ENCODE measurements at places on chromosomes 4 and X. TPM values are rescaled to one million over a fixed set of nuclear protein-coding genes. Genes with fewer than 3 reads are reported as not detected.
A peak's percentile ranks its signal among the peaks of the same experiment; 100 is the strongest.

Gene RPS6KA6
- 3.6 TPM for total RNA-seq

DNA sequence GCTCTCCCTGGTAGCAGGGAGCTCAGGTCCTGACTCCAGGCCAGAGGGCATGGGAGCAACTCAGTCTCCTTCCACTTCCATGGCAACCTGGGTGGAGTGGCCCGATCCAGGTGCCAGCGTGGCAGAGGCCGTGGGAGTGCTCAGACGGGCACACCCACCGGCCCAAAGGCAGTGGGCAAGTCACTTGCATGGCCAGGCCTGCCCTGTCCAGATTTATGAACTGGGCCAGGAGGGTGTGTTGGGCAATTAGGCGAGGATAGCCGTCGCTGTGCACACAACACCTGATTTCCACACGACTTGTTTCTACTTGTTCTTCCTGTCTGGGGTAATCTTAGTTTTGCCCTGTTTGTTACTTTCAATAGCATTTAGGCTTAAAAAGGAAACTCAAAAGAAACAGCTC lies 55.5 kb upstream of the NYX start:
- DNase-seq, result no peak

- no peak for DNase-seq
Observed at GRCh38 chr4:16005676-16006075, 42.7 kb upstream of the FGFBP2 start.

GRCh38 chrX:40201329-40201885 lies 103.6 kb upstream of the BCOR start:
- DNase-seq, result no peak

GRCh38 chr4:78889955-78890354 lies 49.3 kb downstream of the PAQR3 start:
- no peak for DNase-seq

DNA sequence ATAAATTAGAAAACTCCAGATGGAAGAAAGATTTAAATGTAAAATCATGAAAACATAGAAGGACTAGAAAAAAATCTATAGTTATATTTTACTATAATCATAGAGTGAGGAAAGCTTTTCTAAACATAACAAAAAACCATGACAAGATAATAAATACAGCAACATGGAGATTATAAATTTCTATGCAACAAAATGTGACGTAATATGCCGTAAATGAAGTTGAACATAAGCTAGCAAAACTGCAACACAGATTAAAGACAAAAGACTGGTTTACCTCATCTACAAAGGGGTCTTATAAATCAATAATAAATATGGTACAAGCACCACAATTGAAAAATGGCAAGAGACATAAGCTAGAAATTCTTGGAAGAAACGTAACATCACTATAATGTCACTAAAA lies 140.4 kb downstream of the C4orf33 start:
- DNase-seq, result no peak

DNA sequence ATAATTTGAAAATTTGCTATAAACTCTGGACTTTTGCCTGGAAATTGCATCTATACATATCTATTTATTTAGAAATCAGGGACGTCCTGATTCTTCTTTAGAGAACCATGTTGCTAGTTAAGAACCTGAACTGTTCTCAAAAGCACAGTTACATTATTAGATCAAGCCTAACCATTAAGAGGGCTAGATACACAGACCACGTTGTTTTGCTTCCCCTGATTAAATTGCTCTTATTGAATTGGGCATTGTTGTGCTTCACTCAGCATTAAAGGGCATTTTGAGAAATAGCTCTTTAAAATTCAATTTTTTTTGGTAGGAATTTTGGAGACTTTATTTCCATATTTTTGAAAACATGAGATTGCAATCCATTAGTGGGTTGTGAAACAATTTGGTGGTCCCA lies 44.4 kb downstream of the FIP1L1 start:
- no peak for DNase-seq

DNA sequence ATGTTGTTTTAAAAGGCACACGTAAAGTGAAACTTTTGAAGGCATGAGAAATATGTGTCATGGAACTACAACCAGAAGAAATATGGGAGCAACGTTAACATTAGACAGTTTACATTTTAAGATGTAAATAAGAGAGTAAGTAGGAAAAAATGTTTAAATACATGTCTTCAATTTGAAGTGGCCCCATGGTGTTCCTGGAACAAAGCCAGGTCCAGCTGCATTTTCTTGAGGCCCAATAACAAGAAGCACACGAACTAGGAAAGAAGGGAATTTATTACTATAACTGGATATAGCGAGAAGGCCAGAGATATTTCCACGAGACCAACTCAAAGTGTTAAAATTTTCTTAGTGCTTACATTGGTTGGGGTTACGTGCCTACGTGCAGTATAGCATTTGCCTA lies 458.1 kb downstream of the KCTD8 start:
- DNase-seq, result no peak

- peak; percentile 1 for DNase-seq
Observed at GRCh38 chr4:8129136-8129535, 29.5 kb downstream of the ABLIM2 start.

- DNase-seq, result no peak
Observed at GRCh38 chrX:47199286-47199685, 5.7 kb downstream of the UBA1 start.

DNA sequence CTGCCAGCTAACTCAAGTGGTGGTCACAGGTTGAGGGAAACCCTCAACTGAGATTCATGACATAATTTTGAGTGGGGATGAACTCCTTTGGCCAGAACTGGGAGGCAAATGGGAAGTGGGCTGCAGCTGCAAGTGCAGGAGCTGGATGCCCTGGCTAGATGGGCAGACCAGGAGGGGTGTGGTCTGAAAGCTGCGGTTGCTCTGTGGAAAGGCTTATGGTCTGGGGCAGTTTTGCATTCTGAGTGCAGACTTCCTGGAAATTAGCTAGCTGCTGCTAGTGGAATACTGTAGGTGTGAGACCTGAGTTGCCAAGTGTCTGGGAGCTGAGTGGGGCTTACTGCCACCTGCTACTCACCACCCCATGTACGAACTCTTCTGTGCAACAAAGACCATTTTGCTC lies 52.1 kb upstream of the NAP1L2 start:
- DNase-seq, result no peak

DNA sequence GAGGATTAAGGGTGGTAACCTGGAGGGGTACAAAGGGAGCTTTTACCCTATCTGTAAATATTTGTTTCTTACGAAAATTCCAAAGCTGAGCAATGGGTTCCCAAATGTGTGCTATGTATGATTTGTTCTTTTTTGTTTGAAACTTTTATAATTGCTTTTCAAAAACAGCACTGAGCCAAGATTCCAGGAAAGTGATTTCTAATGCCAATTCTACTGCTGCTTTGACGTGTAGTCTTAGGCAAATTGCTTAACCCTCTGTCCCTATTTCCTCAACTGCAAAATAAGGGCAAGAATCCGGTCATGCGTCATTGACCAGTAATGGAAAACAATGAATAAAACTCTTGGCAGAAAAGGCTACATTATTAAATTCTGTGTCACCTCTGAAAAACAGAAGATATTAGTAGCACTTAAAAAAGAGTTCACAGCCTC lies 454.7 kb downstream of the IL15 start:
- peak; percentile 13 for DNase-seq

- DNase-seq, result no peak
Observed at GRCh38 chr4:139987502-139987850, 166.5 kb downstream of the MAML3 start.

GRCh38 chr4:3239998-3240920 lies 8.7 kb upstream of the MSANTD1 start:
- DNase-seq, result peak; percentile 44

Data from right cardiac atrium (tissue), 5 donors.